ENCODE measurements at places on chromosomes 11 and 22.

GRCh38 chr11:35039076-35039475, 99.9 kb upstream of the CD44 start:
- no peak for DNase-seq

DNA sequence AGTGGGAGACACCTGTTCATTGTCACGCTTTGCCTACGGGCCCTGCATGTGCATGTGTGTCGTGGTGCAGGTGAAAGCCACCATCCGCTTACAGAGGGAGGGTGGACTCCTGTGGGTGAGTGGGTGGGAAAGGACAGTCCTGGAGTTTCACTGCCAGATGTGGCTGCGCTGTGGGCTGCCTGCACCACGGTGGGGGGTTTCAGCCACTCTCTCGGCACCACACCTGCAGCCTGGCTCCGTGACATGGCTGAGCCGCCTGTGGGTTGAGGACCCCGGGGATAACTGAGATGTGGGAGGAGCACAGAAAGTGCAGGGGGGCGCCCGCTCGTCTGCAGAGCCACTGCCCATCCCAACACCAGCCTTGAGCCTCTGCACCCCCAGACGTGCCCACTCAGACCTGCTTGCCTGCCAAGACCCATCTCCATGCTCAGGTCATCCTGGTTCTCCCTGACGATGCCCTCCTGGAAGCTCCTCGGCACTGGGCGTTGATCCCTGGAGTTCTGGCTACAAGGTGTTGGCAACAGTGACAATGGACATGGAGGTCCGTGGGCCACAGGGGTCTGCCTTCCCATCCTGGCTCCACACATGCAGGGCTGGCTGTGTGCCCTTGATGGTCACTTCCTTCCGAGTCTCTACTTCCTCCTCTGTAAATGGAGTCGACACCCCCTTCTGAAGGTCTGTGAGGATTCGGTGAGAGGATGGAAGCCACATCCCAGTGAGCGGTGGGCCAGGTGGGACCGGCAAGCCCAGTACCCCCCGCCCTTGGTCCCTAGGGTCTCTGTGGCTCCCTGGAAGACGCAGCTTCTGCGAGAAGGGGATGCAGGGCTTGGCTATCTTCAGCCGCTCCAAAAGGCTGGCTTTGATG, 1007.0 kb downstream of the BRD1 start:
- DNase-seq = no peak

DNA sequence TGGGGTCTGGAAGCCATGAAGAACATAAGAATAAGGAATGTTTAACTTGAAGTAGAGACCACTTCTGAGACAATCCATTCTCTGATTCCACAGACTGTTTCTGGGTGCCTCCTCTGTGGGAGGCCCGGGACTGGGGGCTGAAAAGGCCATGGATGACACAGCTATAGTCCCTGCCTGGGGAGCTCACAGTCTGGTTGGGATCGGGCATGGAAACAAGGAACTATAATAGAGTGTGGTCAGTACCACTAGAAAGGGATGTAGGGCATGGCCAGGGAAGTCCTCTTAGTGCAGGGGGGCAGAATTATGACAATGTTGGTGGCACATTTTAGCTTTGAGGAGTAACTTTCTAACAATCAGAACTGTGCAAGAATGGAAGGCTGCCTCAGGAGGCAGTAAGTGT, 9.2 kb upstream of the KCNE3 start:
- no peak for DNase-seq

DNA sequence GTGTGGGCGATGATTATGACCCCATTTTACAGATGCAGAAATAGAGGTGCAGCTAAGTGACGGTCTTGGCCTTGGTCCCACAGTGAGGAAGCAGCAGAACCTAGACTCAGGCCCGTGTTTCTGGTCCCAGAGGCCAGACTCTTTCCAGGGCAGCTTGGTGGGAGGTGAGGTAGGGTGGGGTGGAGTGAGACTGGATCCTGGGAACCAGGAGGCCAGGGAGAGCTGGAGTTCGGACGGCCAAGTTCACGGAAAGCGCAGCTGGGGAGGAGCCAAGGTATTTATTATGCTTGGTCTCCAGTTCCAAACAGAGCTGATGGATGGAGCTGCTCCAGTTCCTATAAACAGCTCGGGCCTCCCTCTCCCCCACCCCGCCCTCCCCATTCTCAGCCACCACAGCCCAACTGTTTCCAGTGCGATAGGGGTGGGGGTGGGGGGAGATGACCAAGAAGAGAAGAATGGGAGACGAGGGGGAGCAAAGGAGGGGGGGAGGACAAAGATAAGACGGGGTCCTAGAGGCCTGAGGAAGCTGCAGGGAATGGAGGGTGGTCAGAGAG, 16.2 kb downstream of the LRRC32 start:
- no peak for DNase-seq

- no peak for DNase-seq
These were observed 391.4 kb upstream of the CADM1 start for GRCh38 chr11:115895594-115895993.

DNA sequence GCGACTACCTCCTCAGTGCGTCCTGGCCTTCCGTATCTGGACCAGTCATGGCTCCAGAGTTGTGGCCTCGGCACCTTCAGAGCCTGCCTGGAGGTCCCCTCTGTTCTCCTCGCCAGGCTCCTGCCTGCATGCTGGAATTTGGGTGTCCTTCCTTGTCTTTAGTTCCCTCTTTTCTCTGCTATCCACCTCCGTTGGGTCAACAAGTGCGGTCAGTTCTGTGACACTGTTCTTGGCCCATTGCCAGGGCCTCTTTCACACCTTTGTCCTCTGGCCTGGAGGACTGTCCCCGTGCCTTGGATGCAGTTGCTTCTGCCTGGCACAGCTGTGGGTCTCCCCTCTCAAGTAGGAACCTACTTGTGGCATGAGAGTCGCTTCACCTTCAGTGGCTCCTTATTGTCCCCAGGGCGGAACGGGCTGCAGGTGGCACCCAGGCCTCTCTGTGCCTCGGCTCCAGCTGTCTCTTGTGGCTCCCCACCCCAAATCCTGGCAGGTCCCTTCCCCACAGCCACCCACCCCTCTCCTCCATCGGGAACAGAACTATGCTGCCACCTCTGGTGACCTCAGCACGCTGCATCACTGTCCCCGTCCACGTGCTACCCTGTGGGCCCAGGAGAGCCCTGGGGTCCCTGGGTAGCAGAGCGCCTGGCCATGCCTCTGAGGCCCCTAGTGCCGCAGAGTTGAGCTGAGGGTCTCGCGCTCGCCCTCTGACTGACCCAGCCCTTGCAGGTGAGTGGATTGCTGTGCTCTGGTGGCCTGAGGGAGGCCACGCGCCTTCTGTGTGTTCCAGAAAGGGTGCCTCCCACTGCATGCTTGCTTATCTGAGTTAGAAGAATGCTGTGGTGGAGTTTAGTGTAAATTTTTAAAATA, 4.7 kb downstream of the DGCR8 start:
- no peak for DNase-seq

- DNase-seq = no peak
These were observed 1168.2 kb downstream of the BRD1 start for GRCh38 chr22:48659404-48659996.
